ENCODE measurements at places on chromosomes 12 and 14. TPM values are rescaled to one million over a fixed set of nuclear protein-coding genes. Genes with fewer than 3 reads are reported as not detected.

DNA sequence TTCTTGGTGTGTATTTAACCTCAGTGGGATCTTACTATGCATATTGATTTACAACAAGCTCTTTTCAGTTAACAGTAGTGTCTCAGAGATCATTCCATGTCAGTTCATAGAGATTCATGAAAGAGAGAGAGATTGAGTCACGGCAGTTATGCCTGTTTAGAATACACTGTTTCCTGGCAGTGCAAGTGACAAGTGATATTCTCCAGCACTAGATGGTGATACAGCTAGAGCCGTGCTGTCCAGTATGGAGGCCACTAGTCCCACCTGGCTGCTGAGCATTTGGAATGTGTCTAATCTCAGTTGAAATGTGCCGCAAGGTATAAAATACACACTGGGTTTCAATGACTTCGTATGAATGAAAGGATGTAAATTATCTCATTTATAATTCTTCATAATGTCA lies 184.4 kb downstream of the SUDS3 start:
- no peak overlapping the region for H3K4me3 ChIP-seq
- no peaks in the 10 kb centered on the region for H3K27me3 ChIP-seq
- no peaks in the 10 kb centered on the region for H3K4me1 ChIP-seq
- H3K36me3 ChIP-seq: no peaks in the 10 kb centered on the region
- no peak overlapping the region for H3K27ac ChIP-seq

The GPD1 gene
- total RNA-seq: 8.5 TPM

DNA sequence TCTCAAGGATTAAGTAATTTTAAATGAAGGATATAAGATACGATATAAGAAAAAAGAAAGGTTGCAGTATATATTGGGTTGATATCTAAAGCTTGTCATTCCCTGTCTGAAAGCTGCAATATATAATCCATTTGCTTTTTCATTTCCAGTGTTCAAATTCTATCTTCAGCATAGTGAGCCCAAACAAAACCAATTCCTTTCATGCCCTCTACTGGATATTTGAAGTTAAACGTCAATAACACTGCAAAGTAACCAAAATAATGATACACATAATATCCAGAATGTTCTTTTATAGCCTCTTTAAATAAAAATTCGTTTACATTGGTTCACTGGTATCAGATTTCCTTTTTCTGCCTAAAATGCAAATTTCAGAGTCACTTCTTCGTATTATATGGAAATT lies 64.5 kb upstream of the DAAM1 start:
- no peaks in the 10 kb centered on the region for H3K36me3 ChIP-seq
- DNase-seq: no peak
- H3K27ac ChIP-seq: no peak overlapping the region
- no peak overlapping the region for H3K4me3 ChIP-seq

DNA sequence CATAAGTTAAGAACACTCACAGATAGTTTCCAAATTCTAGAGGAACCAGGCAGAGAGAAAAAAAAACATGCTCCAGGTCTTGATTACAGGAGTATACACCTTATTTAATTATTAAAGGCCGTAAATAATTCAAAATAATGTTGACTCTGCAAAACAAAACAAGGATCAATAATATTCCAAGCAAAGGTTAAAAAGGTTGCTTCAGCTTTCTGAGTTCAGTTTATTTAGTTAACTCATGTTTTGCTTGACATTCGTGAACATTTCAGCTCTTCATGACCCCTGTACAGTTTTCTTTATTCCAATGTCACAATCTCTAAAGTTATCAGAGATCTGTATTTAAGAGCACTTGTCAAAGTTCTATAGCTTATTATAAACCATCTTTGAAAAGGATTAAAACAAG lies 19.6 kb downstream of the KLRF2 start:
- H3K27ac ChIP-seq: no peak overlapping the region
- H3K36me3 ChIP-seq: no peaks in the 10 kb centered on the region
- no peaks in the 10 kb centered on the region for H3K27me3 ChIP-seq
- H3K4me1 ChIP-seq: no peaks in the 10 kb centered on the region
- no peak overlapping the region for H3K4me3 ChIP-seq

GRCh38 chr14:101119830-101120571 lies 216.5 kb upstream of the RTL1 start:
- peaks cover 21% of the 10 kb centered on the region for H3K4me1 ChIP-seq
- no peak overlapping the region for H3K27ac ChIP-seq
- no peak for DNase-seq
- H3K4me3 ChIP-seq: peak overlapping the region; percentile 5
- H3K27me3 ChIP-seq: no peaks in the 10 kb centered on the region
- H3K36me3 ChIP-seq: no peaks in the 10 kb centered on the region

DNA sequence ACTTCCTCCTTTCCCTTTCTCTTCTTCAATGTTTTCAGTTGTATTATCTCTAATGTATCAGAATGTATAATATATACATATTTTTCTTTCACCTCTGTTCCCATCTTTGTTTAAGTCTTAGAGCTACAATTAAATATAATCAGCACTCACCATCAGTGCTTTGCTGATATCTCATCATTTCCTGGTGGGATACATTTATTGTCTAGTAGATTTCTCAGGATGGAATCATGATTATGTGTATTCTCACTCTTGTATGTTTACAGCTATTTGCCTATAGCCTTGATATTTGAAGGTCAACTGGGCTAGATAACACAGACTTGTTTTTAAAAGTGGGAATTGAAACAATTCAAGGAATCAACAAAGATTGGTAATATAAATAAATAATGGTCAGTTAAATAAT lies 124.9 kb upstream of the EEA1 start:
- no peak overlapping the region for H3K4me3 ChIP-seq
- no peaks in the 10 kb centered on the region for H3K4me1 ChIP-seq
- no peaks in the 10 kb centered on the region for H3K36me3 ChIP-seq
- no peak for DNase-seq
- H3K27ac ChIP-seq: no peak overlapping the region

DNA sequence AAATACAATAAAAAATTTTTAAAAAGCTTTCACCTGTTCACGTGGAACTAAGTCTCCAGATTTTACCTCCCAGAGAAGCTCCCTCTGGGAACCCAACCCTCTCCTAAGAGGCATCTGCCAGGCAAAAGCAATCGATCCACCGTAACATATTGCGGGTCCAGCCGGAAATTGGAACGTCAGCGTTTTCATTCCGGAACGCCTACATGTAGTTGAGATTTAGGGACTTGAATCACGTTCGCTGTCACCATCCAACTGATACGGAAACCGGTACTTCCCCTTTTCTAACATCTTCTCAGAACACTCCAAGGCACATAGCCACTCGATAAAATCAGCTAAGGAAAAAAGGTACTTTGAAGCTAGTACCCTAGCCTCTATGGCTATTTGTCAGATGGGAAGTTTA lies 70.3 kb downstream of the COX16 start:
- no peak for DNase-seq
- no peak overlapping the region for H3K4me3 ChIP-seq
- no peaks in the 10 kb centered on the region for H3K27me3 ChIP-seq
- H3K36me3 ChIP-seq: no peaks in the 10 kb centered on the region
- H3K27ac ChIP-seq: no peak overlapping the region
- no peaks in the 10 kb centered on the region for H3K4me1 ChIP-seq

DNA sequence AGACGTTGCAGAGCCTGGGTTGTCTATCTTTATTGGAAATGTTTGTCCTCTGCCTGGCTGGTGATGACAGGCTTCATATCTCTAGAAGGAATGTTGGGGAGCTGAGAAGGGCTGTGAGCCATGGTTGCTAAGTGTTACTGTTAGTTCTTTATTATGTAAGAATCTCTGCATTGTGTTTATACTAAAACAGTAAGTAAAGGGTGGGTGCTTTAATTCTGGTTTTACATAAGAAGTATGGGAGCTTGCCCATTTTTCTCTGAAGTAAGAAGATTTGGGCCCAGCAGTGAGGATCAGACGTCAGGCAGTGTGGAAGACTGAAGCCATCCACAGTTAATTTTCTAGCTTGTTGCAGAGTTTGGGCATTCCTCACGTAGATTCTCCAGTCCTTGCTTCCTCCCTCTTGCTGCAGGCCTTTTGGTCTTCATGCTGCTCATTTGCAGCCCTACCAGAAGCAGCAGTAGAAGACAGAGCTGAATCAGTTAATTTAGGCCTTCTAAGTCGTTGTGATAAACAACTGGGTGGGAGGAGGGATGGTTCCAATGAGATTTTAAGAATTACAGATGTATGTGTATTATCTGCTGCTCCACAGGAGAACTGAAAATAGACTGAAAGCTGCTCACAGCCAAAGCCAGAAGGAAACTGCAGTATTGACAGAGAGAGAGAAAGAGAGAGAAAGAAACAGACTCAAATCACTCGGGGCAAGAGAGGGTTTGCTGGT lies 21.4 kb downstream of the WNT5B start:
- no peaks in the 10 kb centered on the region for H3K4me1 ChIP-seq
- H3K27me3 ChIP-seq: no peaks in the 10 kb centered on the region
- no peaks in the 10 kb centered on the region for H3K36me3 ChIP-seq
- no peak overlapping the region for H3K4me3 ChIP-seq
- no peak overlapping the region for H3K27ac ChIP-seq

- no peaks in the 10 kb centered on the region for H3K4me1 ChIP-seq
- no peaks in the 10 kb centered on the region for H3K27me3 ChIP-seq
- H3K27ac ChIP-seq: no peak overlapping the region
- DNase-seq: no peak
- no peaks in the 10 kb centered on the region for H3K36me3 ChIP-seq
- no peak overlapping the region for H3K4me3 ChIP-seq
Observed at GRCh38 chr14:42550310-42550709, 943.6 kb downstream of the LRFN5 start.

Data from left lung (tissue), 14 donors.